ENCODE measurements at places on chromosomes 11 and 22.

DNA sequence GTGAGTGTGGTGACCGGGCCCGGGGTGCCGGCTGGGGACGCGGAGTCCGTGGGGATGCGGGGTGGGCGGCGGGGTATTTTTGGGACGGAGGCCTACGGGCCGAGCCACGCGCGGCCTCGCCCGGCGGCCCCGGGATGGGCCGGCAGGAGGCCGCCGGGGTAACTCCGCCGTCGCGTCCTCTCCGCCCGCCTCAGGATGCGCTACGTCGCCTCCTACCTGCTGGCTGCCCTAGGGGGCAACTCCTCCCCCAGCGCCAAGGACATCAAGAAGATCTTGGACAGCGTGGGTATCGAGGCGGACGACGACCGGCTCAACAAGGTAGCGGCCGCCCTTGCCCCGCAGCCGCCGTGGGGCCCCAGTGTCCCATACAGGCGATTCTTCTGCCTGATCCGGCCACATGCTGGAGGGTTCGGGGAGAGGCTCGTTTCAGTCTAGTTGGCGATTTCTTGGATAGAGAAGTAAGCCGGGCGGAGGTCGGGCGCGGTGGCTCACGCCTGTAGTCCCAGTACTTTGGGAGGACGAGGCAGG is 337 bp downstream of the RPLP2 start:
- DNase-seq: no peak

DNA sequence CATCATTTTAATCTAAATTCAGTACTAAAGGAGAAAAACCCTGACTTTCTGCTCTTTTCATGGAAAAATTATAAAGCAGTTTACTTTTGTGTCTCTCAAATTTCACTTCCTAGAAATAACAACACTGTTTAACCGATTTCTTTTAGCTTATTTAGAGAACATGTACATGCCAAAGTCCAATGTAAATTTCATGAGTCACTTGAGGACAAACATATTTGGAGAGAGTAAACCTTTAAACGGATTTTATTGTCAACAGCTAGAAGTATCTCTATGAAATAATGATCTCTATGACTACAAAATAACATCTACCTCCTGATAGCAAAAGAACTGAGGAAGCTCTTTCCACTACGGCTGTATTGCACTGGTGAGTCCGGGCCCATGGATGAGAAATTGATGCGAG is 46.3 kb upstream of the SLC22A25 start:
- DNase-seq: no peak

GRCh38 chr11:110452720-110453119 is 23.0 kb downstream of the FDX1 start:
- no peak for DNase-seq

DNA sequence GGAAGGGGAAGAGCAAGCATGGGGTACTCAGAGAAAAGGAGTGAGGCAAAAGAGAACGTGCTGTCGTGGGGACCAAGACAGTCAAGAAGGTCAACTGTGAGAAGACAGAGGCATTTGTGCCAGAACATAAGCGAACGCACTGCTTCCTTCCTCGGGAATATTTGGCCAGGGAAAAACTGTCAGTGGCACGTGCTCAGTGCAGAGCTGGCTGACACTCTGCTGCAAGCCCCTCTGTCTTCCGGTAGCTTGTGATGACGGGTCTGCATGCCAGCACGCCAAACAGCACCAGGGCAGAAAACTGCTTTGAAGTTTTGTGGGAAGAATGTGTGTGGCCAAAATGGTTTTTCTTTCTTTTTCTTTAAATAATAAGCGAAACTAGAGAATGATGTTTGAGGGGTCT is 60.6 kb downstream of the SMCO4 start:
- DNase-seq: no peak

GRCh38 chr22:37904572-37905533 is 1.2 kb upstream of the MICALL1 start:
- DNase-seq: no peak

DNA sequence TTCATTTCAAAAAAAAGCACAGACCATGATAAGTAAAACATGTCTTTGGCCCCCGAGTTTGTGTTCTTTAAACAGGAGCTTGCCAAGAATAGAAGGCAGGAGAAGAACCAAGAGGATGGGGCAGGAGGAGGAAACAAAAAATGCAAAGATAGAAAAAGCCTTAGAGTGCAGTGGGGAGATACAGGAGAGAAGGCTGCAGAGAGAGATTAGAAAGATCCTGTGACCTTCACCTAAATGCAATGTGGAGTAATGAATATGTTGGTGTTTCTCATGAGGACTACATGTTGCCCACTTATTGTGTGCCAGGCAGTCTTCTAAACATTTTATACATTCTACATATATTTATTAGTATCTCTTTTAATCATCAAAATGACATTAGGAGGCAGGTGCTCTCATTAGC is 2.3 kb upstream of the APLNR start:
- DNase-seq: no peak

GRCh38 chr11:31757260-31757835 is 53.8 kb downstream of the PAX6 start:
- no peak for DNase-seq

GRCh38 chr22:44648085-44648820 is 53.8 kb upstream of the PRR5 start:
- DNase-seq: no peak

DNA sequence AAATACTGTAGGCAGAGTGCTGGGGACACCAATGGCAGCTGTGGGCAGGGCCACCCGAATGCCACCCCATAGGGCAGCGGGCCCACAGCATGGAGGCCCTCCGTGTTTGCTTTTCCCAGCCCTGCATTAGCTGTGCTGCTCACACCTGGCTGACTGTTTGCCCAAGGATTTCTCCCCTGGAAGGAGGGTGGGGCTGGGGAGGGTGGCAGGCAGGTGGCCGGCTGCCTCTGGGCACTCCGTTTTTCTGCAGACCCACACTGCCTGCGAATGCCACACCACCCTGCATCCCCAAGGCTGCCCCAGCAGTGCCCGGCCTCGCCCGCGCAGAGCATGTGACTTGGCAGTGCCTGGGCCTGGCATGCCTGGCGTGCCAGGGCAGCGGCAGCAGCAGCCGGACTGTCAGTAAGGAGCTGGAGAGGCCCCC is 19.6 kb downstream of the DAGLA start:
- no peak for DNase-seq

GRCh38 chr22:31723723-31724122 is 26.2 kb downstream of the PRR14L start:
- DNase-seq: no peak

DNA sequence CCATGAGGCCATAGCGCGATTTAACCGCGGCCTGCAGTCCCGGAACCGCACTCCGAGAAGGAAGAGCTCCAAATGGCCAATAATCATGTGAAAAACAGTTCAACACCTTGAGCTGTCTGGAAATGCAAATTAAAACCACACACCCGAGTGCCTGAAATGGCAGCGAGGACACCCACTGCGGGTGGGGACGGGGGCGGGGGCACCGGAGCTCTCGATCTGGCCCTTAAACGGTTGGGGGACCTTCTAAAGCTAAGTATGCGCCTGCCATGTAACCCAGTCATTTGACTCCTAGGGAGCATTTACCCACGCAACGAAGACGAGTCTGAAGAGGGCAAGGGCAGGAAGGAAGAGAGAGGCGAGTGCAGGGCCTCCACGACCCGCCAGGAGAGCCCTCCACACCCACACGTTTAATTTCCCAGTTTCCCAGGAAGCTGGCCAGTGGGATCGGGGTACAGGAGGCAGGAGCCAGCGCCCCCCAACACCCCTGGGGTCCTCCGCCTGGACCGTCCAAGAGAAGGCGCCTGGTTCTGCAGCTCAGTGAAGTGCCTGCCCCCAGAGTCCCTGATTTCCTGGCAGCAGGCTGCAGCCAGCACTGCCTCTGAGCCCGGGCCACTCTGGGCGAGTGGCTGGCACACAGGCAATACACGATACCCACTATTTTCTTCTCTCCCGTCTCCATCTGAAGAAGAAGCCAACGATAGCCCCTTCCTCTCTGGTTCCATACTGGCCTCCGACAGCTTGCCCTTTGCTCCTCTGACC is 1.7 kb downstream of the TTLL8 start:
- peak; percentile 28 for DNase-seq

DNA sequence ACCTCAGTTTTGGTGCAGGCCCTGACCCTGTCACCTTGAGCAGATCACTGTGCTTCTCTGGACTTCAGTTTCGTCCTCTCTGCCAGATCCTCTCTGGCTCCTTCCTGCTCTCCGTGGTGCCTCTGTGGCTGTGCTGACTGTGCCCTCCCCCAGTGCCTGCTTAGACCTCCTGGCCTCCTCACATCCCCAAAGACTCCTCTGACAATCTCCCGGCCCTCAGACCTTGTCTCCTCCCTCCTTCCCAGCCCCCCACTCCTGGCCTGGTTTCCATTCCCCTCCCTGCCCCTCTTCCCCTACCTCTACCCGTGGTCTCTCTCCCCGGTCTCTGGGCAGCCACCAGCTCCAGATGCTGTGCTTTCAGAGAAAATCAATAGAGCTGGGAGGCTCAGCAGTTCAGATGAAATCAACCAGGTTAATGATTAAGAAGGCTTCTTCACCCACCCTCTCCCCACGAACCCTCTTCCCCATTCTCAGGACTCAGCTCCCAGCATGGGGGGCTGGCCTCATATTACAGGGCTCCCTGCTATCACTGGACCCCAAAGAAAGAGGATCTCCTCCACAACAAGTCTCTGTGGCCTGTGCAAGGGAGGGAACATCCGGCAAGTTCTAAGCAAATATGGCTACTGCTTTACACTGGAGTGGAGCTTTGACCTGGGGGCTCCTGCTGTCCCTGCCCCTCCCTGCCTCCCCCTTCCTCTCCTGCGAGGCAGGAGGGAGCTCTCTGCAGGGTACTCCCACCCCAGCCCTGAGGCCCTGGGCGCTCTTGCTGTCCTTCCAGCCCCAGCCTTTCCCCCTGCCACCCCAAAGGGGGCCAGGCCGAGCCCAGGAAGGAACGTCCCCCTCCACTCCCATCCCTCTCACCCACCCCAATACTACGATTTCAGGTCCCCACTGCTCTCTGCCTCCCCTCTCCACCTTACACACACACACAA is 8.5 kb downstream of the BACE1-AS start:
- DNase-seq: no peak

- no peak for DNase-seq
Measured at GRCh38 chr11:57477507-57478189, 17.3 kb downstream of the RTN4RL2 start.

GRCh38 chr22:33324228-33324627 is 266.0 kb upstream of the SYN3 start:
- no peak for DNase-seq

DNA sequence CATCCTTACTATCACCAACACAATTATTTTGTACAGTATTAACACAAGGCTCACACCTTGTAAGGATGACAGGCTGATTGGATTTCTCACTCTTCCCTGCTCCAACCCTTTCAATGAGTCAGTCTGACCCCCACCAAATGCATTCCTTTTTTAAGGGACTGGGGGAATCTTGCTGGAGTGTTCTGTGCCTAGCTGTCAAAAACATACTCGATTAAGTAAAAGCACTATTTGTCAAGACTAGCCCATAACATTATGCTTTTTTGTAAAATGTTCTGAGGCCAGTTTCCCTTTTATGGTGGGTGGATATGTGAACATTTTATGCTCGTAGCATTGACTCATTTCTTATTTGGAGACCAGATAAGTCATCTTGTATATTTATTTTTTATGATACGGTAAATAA is 87.2 kb downstream of the PDHX start:
- DNase-seq: no peak

DNA sequence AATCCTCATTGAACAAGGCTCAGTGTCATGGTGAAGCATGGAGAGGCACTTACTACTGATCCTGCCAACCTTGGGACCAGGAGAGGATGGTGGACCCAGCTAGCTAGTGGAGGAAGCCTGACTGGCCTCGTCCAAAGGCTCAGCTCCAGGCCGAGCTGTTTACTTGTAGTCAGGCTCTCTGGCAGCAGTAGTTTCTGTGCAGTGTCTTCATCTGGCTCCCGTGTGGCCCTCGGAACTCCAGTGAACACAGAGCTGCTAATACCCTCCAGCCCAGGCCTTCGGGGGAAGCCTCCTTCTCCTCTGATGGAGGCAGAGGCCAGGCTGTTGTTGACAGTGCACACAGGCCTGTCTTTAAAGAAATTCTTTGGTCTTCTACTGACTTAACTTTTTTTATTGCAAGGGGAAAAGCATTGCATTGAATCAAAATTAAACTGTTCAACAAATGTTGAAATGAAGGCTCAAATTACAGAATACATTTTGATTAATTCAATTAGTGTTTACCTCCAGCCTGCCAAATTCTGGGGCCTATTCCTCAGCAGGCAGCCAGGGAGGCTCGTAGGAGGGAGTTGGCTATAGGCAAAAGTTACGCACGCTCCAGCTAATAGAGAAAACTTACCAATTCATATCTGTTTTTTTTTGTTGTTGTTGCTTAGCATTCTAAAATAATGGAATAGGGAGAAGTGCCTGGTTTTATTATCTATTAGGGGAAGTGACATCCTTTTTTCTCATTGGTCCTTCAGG is 18.8 kb downstream of the PPFIBP2 start:
- DNase-seq: no peak

GRCh38 chr22:42446151-42446550 is 13.9 kb upstream of the NFAM1 start:
- no peak for DNase-seq

- DNase-seq: peak; percentile 64
Measured at GRCh38 chr11:64744544-64745188, 724 bp upstream of the RASGRP2 start.

DNA sequence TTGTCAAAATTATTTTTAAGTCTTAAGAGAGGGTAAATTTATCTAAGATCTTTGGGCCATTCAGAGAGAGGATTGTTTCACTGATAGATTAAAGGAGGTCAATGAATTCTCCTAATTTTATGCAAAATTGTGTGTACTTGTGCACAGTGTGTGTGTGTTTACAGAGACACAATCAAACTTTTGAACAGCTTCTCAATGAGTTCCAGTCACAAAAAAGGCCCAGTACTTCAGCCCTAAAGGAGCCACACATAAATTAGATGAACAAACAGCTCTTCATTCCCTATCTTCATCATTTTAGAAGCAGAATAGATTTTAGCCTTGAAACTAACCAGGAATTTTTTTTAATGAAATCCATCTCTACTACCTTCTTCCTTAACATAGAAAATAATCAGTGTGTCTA is 9.7 kb downstream of the GRIA4 start:
- no peak for DNase-seq
